ENCODE measurements at places on chromosomes 6 and 20.

- peak; percentile 40 for DNase-seq
Observed at GRCh38 chr6:2764610-2765165, 505 bp upstream of the WRNIP1 start.

- no peak for DNase-seq
Observed at GRCh38 chr6:31792761-31793171, 2.8 kb downstream of the VARS1 start.

GRCh38 chr20:9617940-9618339 is 103.5 kb downstream of the LAMP5 start:
- DNase-seq = peak; percentile 1

GRCh38 chr6:4412077-4412476 is 276.7 kb upstream of the ECI2 start:
- DNase-seq = no peak

DNA sequence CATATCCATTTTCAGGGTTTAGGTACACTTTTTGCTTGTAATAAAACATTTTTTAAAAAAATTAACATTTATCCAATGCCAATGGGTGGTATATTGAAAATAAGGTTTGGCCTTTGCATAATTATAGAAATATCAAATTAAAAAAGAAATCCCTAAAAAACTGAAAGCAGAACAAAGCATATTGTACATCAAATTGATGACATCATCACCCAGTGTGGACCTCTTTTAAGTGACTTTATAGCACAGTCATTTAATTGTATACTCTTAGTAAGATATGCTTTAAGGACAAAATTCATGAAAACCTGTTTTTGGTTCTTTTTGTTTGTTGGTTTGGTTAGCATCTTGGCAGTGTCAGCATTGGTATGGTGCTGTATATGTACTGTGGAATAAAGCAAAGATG is 1.4 kb upstream of the EEF1E1 start:
- DNase-seq = no peak

DNA sequence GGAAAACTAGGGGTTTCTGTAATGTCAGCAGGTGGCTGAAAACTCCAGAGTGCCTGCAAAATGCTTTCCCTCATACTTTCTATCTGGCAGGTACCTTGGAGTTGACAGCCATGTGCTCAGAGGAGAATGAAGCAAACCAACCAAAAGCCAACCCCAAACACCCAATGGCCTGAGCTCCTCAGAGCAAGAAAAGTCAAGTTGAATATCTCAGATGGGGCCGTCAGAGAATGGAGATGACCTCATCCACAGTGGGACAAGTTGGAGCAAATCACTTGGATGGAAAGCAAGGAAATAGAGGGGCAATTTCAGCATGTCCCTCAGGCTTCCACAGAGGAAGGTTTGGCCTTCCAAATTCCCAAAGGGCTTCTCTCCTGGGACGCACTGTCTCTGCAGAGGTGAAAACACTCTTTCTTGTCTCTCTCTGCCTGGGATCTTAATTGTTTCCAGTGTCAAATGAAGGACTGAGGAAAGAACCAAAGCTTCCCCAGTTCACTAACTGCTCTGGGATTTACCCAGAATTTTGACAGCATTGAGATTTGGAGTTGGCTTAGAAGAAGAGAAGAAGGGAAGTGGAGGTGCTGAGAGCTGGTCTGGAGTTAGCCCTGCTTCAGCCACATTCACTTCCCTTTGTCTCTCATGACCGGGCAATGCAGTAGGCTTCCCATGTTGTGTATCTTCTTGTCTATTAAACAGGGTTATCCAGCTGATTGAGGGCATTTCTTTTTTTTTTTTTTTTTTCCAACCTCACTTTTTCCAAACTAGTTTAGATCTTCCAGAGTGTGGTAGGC is 42.2 kb downstream of the PRND start:
- DNase-seq = no peak
